ENCODE measurements at places on chromosomes 1 and 21. TPM values are rescaled to one million over a fixed set of nuclear protein-coding genes. Genes with fewer than 3 reads are reported as not detected.

- no peaks in the 10 kb centered on the region for H3K27me3 ChIP-seq
- H3K27ac ChIP-seq = no peak overlapping the region
- DNase-seq = no peak
- H3K36me3 ChIP-seq = no peaks in the 10 kb centered on the region
Observed at GRCh38 chr1:246139745-246140182, 367.3 kb downstream of the SMYD3 start.

GRCh38 chr1:171138980-171139379, 46.1 kb upstream of the FMO2 start:
- peaks cover 4% of the 10 kb centered on the region for H3K27me3 ChIP-seq
- H3K36me3 ChIP-seq = no peaks in the 10 kb centered on the region
- no peaks in the 10 kb centered on the region for H3K4me1 ChIP-seq
- H3K4me3 ChIP-seq = no peak overlapping the region
- no peak overlapping the region for H3K27ac ChIP-seq
- no peak for DNase-seq

DNA sequence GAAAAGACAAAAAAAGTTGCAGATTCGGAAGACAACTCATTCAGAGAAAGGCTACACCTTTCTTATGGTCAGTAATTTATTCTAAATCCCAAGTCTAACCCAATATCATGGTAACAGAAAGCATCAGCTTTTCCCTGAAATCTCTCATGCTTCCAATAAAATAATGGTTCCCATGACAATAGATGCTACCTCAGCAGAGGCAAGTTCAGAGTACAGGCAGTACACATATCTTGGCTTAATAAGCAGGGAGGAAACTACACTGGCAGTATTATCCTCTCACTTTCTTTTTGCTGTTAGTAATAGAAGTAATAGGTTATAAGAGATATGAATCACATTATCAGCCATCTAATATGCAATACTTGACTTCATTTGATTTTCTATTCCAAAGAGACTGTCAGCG, 137.1 kb downstream of the DPYD start:
- no peak overlapping the region for H3K4me3 ChIP-seq
- H3K4me1 ChIP-seq = peaks cover 14% of the 10 kb centered on the region
- no peaks in the 10 kb centered on the region for H3K27me3 ChIP-seq
- no peak for DNase-seq
- H3K27ac ChIP-seq = no peak overlapping the region

- no peaks in the 10 kb centered on the region for H3K36me3 ChIP-seq
- no peaks in the 10 kb centered on the region for H3K4me1 ChIP-seq
- H3K27me3 ChIP-seq = peaks cover 4% of the 10 kb centered on the region
Observed at GRCh38 chr1:182248721-182249120, 142.9 kb downstream of the GLUL start.

GRCh38 chr1:28249013-28249865, 10.1 kb upstream of the SESN2 start:
- peak overlapping the region; percentile 94 for H3K27ac ChIP-seq
- peaks cover 3% of the 10 kb centered on the region for H3K27me3 ChIP-seq
- DNase-seq = no peak
- peak overlapping the region; percentile 88 for H3K4me3 ChIP-seq
- no peaks in the 10 kb centered on the region for H3K36me3 ChIP-seq

- peaks cover 8% of the 10 kb centered on the region for H3K27me3 ChIP-seq
- peak; percentile 70 for DNase-seq
- H3K4me1 ChIP-seq = peaks cover 10% of the 10 kb centered on the region
- no peaks in the 10 kb centered on the region for H3K36me3 ChIP-seq
Observed at GRCh38 chr21:43372663-43373361, 54.1 kb downstream of the SIK1 start.

DNA sequence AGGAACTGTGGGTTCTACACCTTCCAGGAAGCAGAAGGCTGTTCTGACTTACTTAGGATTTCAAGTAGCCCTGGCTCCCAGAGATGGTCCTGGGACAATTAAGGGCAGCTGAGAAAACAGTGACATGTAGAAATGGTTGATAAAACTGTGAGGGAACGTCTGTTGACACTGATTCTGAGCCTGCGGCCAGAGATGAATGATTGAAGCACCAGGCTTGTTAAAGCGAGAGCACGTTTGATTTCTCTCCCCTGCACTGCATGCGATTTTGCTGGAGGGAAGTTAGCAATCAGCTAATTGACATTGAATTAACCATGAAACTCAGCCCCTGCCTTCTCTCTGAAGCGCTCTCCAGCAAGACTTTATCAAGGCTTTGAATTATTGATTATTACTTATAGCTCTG, 29.9 kb upstream of the POU3F1 start:
- H3K36me3 ChIP-seq = no peaks in the 10 kb centered on the region
- H3K27me3 ChIP-seq = peaks cover 17% of the 10 kb centered on the region
- no peaks in the 10 kb centered on the region for H3K4me1 ChIP-seq
- no peak for DNase-seq
- no peak overlapping the region for H3K4me3 ChIP-seq

DNA sequence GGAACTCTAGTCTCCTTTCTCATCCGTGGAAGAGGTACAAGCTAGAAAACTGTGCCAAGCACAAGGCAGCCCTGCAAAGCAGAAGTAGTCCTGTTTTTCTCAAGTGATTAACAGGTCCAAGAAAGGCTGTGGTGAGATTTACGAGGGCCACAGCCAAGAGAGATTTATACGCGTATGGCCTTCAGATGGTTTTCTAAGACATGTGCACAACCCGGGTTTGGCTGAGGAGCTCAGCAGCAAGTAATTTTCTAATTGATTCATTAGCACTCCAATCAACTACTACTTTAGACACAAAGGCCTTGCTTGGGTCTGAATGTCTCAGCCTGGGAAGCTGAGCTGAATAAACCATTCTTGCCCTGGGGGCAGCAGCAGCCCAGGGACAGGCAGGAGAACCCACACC, 55.8 kb downstream of the SSBP3 start:
- H3K27ac ChIP-seq = peak overlapping the region; percentile 76
- H3K4me1 ChIP-seq = peaks cover 85% of the 10 kb centered on the region
- DNase-seq = no peak
- H3K27me3 ChIP-seq = no peaks in the 10 kb centered on the region
- no peak overlapping the region for H3K4me3 ChIP-seq

DNA sequence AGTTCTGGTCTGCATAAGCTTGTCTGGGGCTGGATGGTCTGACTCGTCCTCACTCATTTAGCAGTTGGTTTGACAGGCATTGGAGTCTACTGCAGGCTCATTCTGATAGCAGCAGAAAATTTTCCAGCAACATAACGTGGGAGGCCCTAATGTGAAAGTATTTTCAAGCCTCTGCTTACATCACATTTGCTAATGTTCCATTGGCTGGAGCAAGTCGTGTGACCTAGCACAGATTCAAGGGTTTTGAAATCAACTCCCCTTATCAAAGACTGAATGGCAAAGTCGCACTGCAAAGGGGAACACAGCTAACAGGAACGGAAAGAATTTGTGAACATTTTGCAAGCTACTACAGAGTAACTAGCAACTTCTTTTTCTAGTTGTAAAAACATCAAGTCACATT, 2.3 kb upstream of the USH2A start:
- no peak overlapping the region for H3K4me3 ChIP-seq
- DNase-seq = no peak
- H3K4me1 ChIP-seq = no peaks in the 10 kb centered on the region
- H3K36me3 ChIP-seq = peaks cover 3% of the 10 kb centered on the region
- H3K27ac ChIP-seq = no peak overlapping the region

DNA sequence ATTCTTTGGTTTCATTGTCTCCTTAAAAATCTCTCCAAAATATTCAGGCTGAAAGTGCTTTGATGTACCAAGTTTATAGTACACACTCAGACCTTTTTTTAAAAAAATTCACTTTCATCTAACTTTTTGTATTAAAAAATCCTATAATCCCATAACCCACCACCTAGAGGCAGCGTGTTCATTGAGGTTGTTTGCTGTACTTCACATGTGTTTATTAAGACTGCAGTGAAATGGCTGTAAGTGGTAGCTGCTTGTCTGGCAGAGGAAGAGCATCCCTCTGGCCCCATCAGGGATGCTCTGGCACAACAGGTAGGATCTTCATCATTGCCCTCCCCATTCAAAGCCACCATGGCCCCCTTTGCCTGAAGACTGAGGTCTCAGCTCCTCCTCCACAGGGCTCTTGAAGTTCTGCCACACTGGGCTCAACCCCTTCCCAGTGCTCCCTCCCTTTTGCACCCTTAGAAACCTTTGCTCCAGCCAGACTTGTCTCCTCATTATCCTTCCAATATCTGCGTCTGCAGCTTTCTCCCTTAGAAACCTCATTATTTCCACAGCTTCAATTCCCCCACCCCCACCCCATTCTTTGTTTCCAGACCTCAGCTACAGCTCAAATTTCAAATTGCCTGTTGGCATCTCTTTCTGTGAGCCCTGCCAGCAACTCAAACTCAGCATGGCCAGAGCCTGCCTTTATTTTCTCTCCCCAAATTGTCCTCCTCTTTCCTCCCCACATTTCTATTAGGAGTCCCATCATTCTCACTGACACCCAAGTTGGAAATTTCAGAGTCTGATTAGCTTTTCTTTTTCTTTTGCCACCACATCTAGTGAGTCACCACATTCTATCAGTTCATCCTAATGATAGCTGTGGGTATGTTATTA, 369.6 kb upstream of the USP24 start:
- H3K27ac ChIP-seq = no peak overlapping the region
- H3K4me1 ChIP-seq = no peaks in the 10 kb centered on the region

DNA sequence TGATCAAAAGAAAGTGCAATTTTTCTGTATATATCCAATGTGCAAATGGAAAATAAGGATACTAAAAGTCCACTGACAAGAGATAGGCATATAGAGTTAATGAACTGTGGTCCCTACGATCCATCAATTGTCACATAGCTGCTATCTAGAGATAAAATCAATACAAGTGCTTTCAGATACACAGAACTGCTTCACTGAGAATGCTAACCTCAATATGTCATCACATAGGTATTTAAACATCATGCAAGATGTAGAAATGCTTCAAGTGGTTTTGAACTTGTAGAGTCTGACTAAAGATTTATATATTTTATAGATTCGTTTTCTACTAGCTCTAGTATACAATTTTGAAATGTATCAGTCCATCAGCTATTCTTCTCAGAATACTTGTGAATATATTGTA, 1604.7 kb downstream of the PLA2G4A start:
- no peak overlapping the region for H3K4me3 ChIP-seq
- no peaks in the 10 kb centered on the region for H3K27me3 ChIP-seq
- no peak overlapping the region for H3K27ac ChIP-seq
- H3K36me3 ChIP-seq = no peaks in the 10 kb centered on the region

Gene INSRR
- not detected for polyA plus RNA-seq

Gene CSMD2
- polyA plus RNA-seq = not detected

Gene APH1A
- polyA plus RNA-seq = 64.6 TPM

Gene TFF2
- polyA plus RNA-seq = not detected

Gene FAM163A
- polyA plus RNA-seq = not detected

Gene LCK
- 704 TPM for polyA plus RNA-seq

All from immature natural killer cell (primary cell).